Fibroblast of skin of scalp (primary cell): ENCODE measurements at places on chromosomes 7 and 10.

GRCh38 chr7:158345731-158346130, 241.9 kb downstream of the PTPRN2 start:
- DNase-seq = no peak

DNA sequence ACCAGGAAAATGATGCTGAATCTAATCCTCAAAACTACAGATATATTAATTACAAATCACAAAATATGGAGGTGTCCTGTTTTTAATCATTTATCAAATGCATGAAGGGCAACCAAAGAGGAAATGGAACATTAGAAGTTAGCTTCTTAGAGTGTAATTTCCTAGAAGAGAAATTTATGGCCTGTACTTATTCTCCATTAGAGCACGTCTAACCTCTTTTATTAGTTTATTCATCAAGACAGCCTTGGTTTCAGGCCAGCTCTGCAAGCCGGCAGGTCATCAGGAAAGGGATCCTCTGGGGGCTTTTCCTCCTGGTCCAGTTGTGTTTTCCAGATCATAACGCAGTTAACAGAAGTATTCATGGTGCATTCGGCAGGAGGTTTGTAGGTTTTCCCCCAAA, 517.6 kb downstream of the KCNMA1 start:
- DNase-seq = no peak

DNA sequence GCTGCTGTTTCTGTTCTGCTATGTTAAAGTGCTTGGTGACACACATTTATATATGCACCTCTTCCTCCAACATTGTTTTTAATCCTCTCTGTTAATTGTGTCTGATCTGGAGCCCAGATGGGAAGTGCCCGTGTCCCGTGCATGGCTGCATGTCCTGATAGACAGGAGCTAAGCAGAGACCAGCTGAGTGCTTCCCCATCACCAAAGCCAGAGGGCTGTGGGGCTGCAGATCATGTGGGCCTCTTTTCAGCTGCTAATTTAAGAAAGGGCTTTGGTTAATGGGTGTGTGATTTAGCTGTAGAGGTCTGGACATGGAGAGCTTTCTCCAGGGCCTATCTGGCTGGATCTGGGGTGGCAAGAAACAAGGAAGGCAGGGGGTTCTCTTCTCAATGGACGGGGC, 96.5 kb upstream of the NPS start:
- DNase-seq = no peak

- DNase-seq = peak; percentile 82
Measured at GRCh38 chr7:33195264-33195663, 65.9 kb downstream of the BBS9 start.

DNA sequence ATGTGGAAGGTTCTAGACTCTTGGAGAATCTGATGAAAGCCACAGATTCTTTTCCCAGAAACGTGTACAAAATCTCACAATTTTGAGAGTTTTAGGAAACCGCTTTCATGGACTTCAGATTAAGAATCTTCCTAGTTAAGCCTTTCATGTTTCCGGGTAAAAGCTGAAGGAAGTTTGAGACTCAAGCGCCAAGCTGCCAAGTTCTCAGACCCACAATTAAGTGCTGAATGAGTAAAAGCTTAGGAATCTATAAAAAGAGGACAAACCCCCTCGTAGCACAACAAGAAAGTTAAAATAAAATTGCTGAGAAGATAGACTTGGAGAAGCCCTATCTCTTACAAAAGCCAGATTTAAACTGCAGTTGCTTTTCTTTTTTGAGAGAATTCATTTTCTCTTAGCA, 99.6 kb downstream of the ST8SIA6 start:
- DNase-seq = peak; percentile 7

DNA sequence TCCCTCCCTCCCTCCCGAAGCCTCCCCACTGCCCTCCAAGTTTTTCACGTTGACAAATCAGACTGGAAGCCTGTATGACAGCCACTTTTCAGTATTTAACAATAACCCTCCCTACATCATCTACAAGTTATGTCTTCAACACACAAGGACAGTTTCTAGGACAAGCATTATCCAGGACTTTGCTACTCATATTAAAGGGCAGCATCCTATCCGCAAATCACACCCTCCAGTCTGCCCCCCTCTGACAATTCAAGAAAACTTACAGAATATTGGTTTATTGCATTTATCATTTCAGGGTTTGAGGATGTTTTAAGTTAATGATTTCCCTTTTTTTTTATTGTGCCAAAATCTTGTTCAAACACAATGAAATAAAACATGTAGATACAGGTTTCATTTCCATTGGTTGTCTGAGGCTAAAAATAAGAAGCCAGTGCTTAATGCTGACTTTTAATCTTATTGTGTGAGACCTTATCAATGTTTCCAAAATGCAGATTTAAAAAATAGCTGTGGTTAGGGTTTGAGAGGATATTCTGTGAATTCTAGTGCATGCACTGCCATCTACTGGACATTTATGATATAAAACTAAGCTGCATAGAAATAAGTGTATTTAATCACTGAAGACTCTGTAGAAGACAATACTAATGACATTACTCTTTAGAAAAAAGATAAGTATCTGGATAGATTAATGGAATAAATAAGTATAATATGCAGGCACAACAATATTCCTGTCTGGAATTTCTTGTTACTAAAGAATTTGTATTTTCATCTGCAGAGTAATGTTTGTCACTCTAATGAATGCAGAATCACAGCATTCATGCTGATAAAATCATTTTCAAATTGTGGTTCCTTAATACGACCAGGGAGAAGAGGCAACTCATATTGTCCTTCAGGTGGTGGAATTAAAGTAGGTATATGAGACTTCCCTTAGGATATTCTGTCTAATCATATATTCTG, 64.1 kb downstream of the CAV1 start:
- DNase-seq = peak; percentile 78

- no peak for DNase-seq
Measured at GRCh38 chr10:59967079-59967478, 60.7 kb upstream of the CCDC6 start.

- DNase-seq = no peak
Measured at GRCh38 chr10:34704526-34705184, 110.4 kb downstream of the PARD3 start.

DNA sequence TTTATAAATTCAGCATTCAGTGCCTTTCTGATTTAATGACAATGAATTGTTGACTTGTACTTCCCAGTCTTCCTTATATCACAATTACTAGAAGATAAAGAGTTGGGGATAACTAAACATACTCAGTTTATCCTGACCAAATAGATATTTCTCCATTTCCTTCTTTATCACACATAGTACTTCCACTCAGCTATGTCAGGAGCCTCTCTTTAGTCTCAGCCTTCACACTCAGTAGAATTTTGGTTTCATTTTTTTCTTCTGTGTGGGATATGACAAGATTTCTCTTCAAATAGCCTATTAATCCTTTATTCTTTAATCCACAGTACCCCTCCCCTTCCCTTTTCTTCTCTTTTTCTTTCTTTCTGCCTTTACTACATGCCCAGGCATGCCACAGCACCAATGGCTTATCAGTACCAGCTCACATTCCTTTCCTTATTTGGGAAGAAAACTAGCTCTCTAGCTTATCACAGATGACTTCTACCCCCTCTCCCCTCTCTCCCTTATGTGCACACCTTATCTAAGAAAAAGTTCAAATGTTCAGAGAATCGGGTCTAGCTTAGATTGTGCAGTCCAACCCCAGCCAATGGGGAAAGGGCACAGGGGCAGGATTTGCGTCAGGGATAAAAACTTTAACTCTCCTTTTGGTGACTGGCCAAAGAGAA, 109.0 kb downstream of the PHF14 start:
- DNase-seq = no peak

- DNase-seq = peak; percentile 91
Measured at GRCh38 chr7:55086413-55087201, 67.8 kb downstream of the EGFR start.

GRCh38 chr7:28330384-28331070, 81.8 kb upstream of the CREB5 start:
- DNase-seq = no peak

- DNase-seq = peak; percentile 32
Measured at GRCh38 chr7:106178593-106179134, 66.6 kb upstream of the SYPL1 start.

DNA sequence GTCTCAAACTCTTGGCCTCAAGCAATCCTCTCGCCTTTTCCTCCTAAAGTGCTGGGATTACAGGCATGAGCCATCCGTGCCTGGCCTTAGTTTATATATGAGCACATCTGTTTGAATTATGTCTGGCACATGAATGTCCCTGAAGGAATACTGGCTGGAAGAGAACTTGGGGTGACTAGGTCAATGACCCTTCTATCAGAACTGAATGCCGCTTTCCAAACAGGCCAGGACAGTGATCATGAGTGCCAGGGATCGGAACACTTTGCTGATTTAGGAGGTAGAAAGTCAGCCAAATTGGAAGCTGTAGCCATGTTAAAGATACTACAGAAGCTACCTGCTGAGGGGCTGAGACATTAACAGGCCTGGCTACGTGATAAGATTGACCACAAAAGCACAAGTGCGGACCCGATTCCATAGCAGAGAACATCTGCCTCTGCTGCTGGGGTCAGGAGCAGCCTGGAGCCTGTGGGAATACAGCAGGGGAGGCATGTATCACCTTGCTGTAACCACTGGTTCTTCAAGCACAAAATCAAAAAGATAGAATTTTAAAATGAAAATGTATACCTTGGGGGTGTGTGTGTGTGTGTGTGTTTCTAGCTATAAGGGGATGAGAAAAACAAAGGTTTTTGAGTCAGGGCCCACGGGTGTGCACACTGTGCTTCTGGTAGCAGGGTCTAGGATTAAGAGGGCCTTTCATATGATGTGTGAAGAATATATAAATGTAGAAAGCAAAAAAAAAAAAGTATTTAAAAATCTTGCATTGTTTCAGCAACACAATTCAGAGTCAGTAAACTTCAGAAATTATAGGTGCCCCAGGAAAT, 293.7 kb downstream of the BBS9 start:
- no peak for DNase-seq

- peak; percentile 52 for DNase-seq
Measured at GRCh38 chr10:77321838-77322237, 315.8 kb downstream of the KCNMA1 start.

- DNase-seq = no peak
Measured at GRCh38 chr10:125991392-125991791, 95.0 kb downstream of the FANK1 start.

DNA sequence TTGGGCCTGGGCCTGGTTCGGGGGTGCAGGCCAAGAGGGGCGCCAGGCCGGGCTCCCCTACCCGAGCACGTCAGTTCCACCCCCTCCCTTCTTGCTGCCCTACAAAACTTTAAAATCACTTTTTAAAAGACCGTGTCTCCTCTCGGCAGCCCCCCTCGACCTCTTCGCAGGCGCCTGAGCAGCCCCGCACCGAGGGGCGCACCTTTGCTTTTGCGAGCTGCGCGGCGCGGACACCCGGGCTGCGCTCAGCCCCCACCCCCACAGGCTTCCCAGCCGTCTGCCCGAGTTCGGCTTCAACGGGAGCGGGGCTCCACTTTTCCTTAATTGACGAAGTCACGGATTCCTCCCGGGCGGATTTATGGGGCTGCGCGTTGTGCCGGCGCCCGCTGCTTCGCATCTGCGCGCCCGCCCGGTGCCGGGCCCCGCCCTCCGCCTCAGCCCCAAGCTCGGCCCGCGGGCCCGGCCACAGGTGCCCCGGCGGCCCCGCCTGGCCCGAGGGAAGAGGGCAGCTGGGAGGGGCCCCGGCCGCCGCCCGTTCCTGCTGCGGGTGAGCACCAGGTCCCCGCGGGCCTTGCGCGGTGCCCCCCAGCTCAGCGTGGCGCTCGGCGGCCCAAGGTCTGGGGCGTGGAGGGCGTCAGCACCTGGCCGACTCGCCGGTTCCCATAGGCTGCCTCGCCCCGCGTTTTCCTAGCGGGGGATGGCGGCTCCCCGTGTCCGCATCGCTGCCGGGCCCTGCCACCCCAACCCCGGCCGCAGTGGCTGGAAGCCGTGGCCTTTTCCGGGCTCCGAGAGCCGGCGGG, 10.8 kb upstream of the MNX1 start:
- no peak for DNase-seq

DNA sequence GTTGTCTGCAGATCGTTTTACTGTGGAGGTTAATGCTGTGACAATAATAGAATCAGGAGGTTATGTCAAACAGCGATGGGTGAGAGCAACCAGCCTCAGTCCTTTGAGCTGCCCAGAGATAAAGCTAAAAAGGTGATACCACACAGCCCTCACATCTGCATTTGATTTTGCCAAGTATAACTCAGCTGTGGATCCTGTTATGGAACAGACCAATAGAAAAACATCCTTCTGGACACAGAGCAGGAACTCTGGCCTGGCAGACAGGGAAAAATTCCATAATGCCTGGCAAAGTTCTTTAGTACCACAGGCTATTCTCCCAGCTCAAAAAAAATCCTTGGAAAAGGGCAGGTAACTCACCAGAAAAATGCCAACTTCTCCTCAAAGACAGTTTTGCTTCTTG, 87.1 kb upstream of the PDLIM1 start:
- no peak for DNase-seq
